Activated T-cell treated with anti-CD3 and anti-CD28 coated beads for 4 hours (primary cell): ENCODE measurements at places on chromosomes 11 and 22.

DNA sequence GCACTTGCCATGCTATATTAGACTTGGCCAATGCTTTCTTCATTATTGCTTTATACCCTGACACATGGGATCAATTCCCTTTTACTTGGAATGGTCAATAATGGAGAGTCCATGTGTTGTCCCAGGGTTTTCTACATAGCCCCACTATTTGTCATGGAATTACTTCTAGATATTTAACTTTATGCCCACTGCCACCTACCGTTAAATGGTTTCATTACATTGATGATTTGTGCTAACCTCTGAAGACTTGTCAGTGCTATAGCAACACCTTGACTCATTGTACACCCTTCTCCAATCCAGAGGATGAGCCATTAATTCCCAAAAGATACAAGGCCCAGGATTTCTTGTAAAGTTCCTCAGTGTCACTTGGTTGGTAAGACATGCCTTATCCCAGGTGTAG lies 31.4 kb upstream of the SLC22A25 start:
- no peak for DNase-seq

- no peak for DNase-seq
Observed at GRCh38 chr11:62622476-62623089, 797 bp upstream of the B3GAT3 start.

DNA sequence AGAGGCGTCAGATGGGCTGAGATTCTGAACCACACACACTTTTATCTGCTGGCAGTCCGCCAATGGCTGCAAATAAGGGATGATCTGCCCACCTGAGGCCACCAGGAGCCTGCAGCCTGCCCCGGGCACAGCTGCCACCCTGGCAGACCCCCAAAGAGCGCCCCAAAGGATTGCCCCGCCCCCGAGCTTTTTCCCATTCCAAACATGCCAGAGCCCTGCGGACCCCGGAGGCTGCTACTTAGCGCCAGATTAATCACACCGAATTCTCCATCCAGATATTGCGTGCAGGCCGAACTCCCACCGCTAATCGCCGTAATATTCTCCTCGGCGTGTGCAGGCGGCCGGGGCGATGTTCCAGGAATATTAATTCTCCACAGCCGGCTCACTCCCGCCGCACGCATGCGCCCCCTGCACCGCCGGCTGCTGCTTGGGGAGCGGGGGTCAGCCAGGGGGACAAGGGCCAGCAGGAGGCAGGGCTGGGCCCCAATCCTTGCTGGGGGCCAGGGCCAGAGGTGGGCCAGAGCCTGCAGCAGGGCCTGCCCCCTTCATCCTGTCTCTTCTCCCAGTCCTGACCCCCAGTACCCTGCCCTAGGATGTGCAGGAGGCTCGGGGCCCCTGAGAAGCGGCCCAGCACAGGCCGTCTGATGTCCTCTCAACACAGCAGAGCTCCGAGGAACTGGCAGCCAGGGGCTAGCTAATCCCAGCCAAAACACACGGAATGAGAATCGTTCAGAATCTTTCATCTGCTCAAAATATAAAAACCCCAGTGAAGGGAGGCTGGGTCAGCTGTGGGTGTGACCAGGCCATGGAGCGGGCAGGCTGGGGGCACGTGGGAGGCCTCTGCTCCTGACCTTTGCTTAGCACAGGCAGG lies 19.5 kb upstream of the TCF20 start:
- no peak for DNase-seq

DNA sequence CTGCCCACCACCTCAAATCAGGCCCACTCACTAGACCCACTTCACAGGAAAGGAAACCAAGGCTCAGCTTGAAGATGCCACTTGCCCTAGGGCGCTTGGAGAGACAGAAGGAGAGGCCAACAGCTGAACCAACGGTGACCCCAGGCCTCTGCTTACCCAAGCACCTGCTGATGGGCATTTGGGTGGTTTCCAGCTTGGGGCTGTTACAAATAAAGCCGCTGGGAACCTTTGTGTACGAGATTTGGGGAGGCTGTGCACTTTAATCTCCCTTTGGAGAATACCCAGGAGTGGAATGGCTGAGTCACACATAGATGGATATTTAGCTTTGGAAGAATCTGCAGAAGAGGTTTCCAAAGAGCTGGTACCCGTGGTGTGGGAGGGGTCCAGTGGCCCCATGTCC lies 50.9 kb upstream of the LINC01488 start:
- no peak for DNase-seq

GRCh38 chr11:101187748-101188147 lies 58.1 kb upstream of the PGR start:
- DNase-seq = no peak

DNA sequence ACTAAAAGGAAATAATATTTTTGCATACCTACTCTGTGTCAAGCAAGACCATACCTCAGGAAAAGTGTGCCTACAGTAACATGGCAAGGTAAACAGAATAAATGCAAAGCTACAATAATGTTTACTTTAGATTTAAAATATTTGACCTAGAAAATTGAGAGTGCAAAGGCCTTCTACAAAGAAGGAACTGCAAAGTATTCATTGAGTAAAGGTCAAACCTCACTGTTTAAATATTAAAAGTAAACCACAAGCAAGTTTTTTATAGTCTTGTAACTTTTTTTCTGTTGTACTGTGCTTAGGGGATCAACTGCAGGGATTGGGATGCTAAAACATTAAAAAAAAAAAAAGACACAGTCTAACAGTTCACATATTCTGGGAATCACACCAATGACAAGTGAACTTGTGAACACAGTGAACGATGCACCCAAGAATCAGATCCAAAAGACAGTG lies 48.8 kb downstream of the CWF19L2 start:
- no peak for DNase-seq

GRCh38 chr11:97544431-97544830 lies 1154.6 kb downstream of the JRKL start:
- DNase-seq = no peak

DNA sequence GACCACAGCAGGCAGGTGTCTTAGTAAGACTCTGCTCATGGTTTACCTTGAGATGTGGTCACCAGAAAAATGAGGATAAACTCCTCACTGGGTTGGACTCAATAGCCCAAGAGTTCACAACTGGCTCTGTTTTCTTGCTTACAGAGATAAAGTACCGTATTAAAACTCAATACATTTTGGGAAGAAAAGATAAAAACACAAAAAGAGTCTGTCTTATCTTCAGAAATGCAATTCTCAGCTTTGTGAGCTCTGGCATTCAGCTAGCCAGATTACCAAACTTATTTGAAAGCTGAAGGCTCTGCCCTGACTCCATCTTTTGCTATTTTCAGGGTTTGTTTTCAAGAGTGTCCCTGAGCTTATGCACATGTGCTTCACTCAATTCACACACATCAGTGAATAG lies 75.4 kb downstream of the PHF21A start:
- no peak for DNase-seq

GRCh38 chr11:116782728-116783127 lies 5.1 kb downstream of the ZPR1 start:
- no peak for DNase-seq

- DNase-seq = no peak
Observed at GRCh38 chr11:122393209-122393860, 262.2 kb upstream of the UBASH3B start.

- no peak for DNase-seq
Observed at GRCh38 chr11:6217722-6218121, 12.4 kb downstream of the C11orf42 start.

- DNase-seq = no peak
Observed at GRCh38 chr11:203945-204586, 3.1 kb downstream of the BET1L start.

DNA sequence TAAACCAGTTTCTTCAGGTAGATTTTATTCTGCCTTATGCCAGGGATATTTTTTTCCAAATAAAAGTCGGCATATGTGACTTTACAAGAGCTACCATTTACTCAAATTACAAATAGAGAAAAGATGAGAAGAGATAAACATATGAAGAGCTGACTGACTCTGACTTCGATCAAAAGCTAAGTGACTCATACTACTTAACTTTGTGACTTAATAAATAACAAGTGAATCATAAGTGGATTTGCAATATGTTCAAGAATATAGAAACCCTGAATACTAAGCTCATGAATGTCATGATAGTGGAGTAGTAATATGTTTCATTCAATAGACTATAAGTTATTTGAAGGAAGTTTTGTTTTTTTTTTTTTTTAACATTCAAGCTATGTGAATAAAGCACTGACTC lies 130.5 kb upstream of the ANO3 start:
- no peak for DNase-seq

- no peak for DNase-seq
Observed at GRCh38 chr11:12198251-12199222, 88.1 kb downstream of the MICAL2 start.

- DNase-seq = no peak
Observed at GRCh38 chr11:5267033-5267563, 2.6 kb downstream of the HBE1 start.

DNA sequence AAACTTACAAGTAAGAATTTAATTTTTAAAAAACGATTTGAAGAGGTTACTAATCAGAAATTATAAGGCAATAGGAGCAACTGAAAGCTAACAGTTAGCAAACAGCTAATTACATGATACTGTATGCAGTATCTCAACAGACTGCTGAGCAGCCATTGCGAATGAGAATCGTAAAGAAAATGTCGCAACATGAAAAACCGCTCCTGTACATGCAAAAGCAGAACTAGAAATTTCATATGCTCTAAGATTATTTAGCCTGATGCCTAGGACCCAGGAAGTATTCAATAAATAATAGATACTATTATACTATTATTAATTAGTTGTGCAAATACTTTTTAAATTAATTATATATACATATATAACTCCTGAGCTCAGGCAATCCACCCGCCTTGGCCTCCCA lies 48.7 kb upstream of the EP300 start:
- DNase-seq = no peak

GRCh38 chr11:25733777-25734176 lies 598.2 kb upstream of the ANO3 start:
- no peak for DNase-seq

GRCh38 chr22:30351226-30351625 lies 5.5 kb downstream of the SF3A1 start:
- no peak for DNase-seq

GRCh38 chr11:46421257-46421880 lies 29.8 kb upstream of the CHRM4 start:
- no peak for DNase-seq

DNA sequence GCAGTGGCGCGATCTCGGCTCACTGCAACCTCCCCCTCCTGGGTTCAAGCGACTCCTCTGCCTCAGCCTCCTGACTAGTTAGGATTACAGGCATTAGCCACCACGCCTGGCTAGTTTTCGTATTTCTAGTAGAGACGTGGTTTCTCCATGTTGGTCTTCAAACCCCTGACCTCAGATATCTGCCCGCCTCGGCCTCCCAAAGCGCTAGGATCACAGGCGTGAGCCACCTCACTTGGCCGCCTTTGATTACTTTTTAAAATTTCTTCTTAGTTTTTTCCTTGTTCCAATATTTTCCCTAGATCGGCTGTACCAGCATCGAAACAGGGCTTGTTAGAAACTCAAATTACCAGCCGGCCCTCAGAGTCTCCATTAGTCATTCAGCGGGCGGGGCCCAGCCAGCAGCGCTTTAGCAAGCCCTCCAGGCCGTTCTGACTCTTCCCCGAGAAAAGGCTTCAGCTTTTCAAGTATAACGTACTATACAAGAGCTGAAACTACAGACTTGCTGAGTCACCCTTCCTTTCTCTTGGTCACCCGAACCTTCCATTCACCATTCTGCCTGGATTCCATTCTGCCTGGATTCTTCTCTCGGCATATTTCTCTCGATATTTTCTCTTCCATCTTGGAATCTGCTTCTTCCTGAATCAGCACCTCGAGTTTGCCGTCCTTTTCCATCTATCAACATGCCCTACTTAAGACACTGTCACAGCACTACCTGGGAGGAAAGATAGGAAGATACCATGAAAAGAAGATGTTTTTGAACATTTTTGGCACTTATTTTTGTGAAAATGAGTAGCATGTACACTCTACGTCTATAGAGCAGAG lies 6.7 kb upstream of the CAPRIN1 start:
- DNase-seq = no peak

DNA sequence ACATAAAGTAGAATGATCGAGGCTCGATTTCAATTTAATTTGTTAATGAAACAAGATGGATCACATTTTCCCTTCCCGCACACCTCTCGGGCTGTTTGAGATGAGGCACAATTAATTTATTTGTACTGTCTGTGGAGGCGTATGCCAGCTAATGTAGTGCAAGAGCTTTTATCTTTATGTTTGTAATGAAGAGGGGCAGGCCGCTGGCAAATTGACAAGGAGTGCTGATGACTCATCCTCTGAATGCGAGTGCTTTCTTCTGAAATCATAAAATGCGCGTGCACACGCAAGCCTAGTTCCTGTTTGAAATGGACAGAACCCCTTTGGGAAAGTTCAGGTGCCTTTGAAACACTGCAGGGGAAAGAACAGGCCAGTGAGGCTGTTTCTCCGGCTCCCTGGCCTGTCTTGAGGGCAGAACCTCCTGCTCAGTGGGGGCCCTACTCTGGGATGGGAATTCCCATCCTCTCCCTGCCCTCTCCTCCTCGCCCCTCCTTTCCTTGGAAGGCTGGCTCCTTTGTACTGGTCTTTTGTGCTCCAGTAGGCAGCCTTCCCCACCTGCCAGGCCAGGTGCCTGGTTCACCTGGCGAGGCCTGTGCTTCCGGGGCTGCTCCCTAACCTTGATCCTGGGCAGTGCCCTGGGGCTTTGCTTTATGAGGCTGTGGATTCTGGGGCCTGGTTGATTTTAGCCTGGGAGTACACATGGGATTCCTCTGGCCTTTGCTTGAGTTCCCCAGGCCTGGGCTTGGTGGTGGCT lies 50.3 kb downstream of the TEAD1 start:
- no peak for DNase-seq

DNA sequence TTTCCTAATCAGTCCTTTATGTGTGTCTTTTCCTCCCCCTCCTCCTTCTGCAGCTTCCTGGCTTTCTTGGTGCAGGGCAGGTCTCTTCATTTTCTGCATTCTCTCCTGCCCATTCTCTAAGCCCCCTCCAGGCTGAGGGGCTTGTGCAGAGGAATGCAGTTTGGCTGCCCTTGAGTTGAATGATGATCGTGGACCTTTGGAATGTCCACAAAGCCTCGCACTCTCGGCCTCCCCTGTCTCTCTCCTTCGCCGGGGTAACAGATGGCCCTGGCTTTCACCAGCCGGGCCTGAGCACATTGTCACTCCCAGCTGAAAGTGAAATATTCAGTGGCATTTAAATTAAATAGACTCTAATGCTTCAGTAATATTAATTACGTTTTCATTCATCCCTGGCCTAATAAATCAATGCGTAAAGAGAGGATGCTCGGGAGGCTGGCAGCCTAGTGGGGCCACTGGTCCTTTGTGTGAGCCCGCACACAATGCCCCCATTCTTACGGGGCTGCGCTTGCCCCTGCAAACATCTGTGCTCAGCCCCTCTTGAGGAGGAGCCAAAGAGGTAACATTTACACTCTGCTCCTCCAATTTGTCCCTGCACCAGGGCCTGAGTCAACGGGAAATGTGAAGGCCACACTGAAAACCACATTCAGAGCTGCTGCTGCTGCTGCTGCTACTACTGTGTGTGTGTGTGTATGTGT lies 64.9 kb upstream of the PAX6 start:
- DNase-seq = no peak

DNA sequence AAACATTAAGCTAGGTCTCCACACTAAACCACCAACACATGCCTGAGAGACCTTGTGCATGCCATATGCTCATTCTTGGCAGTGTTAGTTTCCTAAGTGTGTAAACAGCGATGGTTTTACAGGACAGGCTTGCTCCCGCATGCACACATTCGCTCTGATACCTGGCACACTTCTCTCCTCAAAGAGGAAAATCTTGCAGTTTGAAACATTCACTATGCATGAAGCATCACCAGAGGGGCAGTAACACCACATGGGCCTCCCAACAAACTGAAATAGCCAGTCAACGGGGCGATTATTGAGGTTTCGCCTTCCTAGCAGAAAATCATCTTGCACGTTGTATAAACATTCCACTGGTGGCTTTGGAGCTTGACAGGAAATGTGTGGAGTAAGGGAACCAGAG lies 52.6 kb downstream of the ABTB2 start:
- no peak for DNase-seq

GRCh38 chr22:35140879-35141745 lies 75.2 kb downstream of the ISX start:
- no peak for DNase-seq
